HepG2 (cell line): ENCODE measurements at places on chromosomes 16 and 17. TPM values are rescaled to one million over a fixed set of nuclear protein-coding genes. Genes with fewer than 3 reads are reported as not detected.

GRCh38 chr16:86892509-86892908 lies 314.2 kb downstream of the FOXL1 start:
- no peak for DNase-seq

GRCh38 chr16:63361032-63361624 lies 1324.9 kb upstream of the CDH8 start:
- DNase-seq, result peak; percentile 46

- DNase-seq, result no peak
Measured at GRCh38 chr17:19773534-19773933, 25.4 kb upstream of the ALDH3A1 start.

GRCh38 chr17:82294064-82294773 lies 20.7 kb upstream of the CSNK1D start:
- no peak for DNase-seq

- DNase-seq, result no peak
Measured at GRCh38 chr17:72011561-72011960, 109.3 kb upstream of the SOX9 start.

DNA sequence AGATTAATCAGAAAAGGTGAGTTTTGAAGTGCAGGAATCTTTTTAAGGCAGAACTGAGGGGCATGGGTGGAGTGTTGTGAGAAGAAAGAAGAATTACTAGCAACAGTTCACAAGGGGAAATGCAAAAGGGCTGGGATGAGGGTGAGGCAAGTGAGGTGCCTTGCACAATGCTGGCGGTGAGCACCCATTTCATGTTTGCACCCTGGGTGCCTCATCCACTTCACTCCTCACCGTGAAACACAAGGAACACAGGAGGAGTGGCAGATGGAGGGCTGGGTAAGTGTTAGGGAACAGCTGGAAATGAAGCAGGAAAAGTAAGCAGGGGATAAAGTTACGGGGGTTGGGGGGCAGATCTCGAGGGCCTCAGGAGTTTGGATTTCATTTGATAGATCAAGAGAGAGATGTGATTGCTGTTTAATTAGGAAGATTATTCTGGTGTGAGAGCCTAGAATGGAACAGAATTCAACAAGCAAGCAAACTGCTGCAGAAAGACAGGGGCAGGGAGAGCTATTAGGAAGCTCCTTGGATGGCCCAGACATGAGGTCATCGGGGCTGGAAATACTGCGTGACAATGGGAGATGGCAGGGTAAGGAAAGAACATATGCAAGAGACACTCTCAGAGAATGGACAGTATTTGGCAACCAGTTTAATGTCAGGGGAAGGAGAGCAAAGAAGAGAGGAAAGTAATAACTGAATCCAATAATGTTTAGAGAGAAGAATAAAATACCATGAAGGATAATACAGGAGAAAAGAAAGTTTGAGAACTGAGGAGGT lies 8.3 kb upstream of the HEATR6 start:
- DNase-seq, result no peak

DNA sequence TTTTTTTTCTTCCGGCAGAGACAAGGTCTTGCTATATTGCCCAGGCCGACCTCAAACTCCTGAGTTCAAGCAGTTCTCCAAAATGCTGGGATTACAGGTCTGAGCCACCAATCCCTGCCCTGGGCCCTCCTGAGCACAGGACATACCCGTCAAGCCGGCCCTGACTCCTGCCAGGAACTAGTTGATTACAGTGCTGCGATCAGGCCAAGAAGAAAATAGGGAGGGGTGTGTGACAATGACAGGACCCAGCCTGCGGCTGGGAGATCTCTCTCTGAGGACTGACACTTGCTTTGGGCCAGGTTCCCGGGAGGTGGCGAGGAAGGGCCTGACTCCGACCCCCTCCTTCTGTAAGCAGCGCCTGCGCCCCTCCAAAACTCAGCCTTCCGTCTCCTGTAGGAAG lies 276.6 kb downstream of the MRTFB start:
- no peak for DNase-seq

- no peak for DNase-seq
Measured at GRCh38 chr17:38447502-38448085, 19.3 kb downstream of the ARHGAP23 start.

DNA sequence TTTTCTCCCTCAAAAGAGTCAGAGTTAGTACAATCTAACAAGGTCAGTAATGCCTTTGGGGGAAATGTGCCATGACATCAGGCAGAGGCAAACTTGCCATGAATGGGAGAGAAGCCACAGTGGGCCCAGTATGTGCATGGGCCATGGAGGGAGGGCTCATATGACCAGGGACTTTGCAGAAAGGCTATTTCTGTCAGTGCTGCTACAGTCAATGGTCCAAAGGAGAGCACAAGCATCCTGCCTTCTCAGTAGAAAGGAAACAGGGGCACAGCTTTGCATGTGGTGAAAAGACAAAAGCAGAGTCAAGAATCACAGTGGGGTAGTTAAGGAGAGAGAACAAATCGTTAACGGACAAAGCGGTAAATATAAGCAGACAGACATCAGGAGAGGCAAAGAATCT lies 11.2 kb upstream of the CORO6 start:
- no peak for DNase-seq

- peak; percentile 87 for DNase-seq
Measured at GRCh38 chr16:85688586-85689284, at the start of gene GINS2. TSS of gene GINS2 (minus strand) at chr16:85688954. CDS start at chr16:85688898, 56 bp downstream.

DNA sequence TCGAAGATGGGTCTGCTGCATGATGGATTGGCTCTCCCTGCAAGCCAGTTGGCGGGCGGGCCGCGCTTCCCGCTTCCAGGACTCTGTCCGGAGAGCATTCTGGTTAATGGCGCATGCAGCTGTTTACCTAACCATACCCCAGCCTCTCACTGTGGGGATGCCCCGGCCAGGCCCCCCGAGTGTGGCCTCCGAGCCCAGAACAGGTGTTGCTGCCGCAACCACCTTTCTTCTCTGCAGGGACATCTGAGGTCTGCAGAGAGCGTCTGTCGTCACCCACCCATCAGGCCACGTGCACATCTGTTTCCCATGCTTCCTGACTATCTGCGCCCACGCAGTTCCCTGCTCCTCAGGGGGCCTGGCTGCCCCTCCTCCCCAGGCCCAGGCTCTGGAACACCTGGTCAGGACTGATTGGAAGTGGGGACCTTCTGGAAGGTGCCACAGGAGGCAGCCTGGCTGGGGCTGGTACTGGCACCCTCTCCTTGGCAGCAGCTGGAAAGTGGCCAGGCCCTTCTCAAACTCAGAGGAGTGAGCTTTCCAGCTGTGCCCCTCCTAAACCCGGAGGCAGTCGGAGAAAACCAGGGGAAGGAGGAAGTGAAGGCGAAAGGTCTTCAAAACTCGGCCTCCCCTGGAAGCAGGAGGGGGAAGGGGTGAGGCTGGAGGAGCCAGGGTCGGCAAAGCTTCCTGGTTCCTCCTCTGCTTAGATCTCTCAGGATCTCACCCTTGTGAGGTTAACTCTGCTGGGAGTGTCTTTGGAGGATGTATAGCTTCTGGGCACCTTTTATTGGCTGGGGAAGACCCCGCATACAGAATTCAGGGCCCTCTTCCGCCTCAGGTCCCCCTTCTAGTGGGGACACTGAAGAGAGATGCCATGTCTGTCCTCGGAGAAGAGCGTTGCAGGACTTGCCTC lies 64.5 kb upstream of the CIBAR2 start:
- DNase-seq, result no peak

DNA sequence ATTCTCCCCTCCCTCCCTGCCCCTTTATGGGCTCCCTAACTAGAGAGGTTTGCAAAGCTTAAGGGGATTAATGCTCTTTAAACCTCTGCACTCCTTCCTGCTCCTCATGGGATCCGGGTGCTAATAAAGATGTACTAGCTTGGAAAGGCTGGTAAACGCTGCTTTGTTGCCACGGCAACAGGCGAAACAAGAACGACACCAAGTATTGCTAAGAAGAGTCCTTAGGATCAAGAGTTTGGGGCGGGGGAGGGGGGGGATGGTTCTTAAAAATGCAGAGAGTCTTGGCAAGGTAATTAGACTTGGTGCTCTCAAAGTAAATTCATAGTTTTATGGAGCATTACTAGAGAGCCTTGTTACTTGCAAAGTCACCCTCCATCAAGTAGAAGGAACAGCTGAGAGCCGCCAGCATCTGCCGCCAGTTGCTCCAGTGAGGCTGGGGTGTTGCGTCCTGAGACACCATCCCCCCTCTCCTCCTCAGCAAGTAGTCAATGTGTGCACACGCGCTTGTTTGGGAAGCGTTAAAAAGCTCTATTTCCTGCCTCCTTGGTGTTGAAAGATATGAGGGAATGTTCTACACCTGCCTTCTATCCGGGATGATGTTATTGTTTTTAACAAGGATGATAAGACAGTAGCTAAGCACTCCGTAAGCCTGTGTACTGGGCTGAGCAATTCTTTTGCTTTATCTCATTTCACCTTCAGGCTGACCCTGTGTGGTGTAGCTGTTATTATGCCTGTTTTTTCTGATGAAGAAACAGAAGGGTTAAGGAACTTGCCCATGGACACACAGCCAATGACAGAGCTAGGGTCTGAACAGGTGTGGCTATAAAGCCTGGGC lies 190.9 kb downstream of the CCDC182 start:
- DNase-seq, result no peak

DNA sequence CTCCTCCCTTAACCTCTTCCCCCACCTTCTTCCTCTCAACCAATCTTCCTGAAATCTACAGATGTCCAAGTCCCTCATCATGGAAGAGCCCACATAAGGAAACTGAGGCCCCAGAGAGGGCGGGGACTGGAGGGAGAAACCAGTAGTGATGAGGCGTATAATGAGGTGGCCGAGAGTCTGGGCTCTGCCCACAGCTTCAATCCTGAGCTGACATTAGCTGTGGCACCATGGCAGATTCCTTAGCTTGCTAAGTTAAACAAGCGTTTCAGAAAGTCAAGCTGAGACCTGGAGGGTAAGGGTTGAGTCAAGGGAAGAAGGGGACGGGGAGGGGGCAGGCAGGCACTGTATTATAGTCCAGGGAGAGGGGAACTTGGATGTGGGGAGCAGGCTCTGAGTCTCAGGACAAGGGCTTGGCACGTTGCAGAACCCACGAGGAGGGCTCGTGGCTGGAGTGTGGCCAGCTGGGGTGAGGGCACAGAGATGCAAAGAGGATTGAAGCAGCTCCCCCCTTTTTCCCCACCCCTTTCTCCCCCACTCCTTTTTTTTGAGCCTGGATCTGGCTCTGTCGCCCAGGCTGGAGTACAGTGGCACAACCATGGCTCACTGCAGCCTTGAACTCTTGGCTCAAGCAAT lies 13.3 kb downstream of the ARHGAP23 start:
- no peak for DNase-seq

GRCh38 chr16:57325458-57325857 lies 33.1 kb upstream of the CCL22 start:
- peak; percentile 43 for DNase-seq

- DNase-seq, result peak; percentile 81
Measured at GRCh38 chr16:27315333-27316037, 1.7 kb downstream of the IL4R start.

The DNAI2 gene
- not detected in 2 replicates for total RNA-seq

The SPNS2 gene
- not detected in 2 replicates for total RNA-seq

The CBFA2T3 gene
- not detected in 2 replicates for total RNA-seq

The RCVRN gene
- not detected in 2 replicates for total RNA-seq

The C16orf92 gene
- not detected in 2 replicates for total RNA-seq

The KRTAP2-3 gene
- not detected in 2 replicates for total RNA-seq
